ENCODE measurements at places on chromosomes 1 and 21.
A peak's percentile ranks its signal among the peaks of the same experiment; 100 is the strongest.

DNA sequence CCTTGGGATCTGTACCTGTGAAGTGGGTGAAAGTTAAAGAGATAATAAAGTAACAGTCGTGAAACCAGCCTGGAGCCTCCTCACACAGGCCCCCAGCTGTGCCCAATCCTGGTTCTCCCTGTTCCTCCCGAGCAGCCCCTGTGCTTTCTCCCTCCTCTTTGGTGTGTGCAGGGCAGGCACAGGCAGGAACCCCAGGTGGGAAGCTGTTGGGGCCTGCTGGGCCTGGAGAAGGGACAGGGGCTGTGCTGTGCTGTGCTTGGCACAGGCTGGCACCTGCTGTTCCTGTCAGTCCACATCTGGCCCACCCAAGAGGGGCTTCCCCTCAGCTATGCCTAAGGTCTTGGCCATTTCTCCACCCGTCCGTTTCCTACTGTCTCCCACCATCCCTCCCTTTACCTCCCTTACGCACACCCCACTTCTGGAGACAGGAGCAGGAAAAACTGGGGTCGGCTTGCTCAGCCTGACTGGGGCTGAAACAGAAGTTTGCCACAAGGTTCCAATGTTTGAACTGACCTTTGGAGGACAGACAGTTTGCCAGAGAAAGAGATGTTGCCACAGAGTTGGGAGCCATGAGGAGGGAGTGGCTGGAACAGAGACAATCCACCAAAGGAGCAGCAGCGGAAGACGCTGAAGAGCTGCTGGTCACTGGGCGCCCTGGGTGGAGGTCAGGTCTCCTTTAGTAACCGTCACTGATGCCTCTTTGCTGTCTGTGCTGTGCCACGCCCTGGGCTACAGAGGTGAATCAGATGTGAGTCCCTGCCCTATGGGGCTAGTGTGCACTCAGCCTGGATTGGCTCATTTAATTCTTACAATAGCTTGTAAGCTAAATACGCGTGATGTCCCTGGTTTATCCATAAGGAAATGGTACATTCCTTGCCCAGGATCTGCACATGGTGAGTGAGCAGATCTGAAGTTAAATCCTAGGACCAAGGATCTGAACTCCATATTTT lies 18.8 kb upstream of the ARTN start:
- no peak for DNase-seq

DNA sequence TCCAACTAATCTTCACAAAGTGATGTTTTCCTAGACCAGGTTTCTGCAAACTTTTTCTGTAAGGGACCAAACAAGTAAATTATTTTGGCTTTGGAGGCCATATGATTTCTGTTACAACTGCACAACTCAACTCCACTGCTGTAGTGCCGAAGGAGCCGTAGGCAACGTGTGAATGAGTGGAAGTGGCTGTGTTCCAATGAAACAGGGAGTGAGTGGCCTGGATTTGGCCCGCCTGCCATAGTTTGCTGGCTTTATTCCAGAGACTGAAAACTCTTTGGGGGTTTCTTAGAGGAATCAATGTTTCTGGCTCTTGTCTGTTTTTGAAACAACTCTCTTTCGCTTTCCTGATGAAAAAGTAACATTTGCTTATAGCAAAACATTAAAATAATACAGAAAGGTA lies 12.6 kb upstream of the ACTL8 start:
- no peak for DNase-seq

- peak; percentile 10 for DNase-seq
These were observed 8.6 kb downstream of the BEND5 start for GRCh38 chr1:48767975-48768510.

DNA sequence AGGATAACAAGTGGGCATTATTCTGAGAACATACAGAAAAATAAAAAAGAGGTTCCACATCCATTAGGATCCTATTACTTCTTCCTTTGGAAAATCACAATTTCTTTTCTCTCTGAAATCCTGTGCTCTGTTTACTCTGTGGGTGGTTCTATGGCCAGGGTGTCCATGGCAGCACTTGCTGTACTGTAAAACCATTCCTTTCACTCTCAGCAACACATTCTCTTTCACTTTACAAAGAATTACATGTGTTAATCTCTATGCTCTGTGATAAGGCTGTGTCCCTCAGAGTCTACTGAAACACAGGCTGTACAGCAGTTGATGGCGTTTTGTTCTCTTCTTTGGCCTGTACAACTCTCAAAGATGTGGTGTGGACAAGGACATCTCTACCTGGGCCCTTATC lies 524.1 kb downstream of the PTBP2 start:
- DNase-seq, result peak; percentile 6

DNA sequence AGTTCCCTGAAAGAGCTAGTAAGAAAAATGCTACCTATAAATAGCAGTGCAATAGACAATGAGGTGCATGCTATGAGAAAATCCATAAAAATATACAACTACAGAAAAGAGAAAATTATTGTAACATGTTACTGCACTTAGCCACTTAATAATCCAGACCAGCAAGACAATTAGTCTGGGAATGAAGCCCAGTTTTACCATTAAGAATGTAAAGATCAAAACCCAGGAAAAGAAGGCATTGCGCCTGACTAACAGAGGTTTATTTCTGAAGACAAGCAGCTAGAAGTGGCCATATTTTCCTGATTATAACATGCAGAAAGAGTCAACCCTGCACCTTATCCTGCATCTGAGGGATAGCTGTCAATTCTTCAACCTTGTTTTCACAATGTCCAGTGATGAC lies 276.4 kb upstream of the PRMT6 start:
- DNase-seq, result no peak

DNA sequence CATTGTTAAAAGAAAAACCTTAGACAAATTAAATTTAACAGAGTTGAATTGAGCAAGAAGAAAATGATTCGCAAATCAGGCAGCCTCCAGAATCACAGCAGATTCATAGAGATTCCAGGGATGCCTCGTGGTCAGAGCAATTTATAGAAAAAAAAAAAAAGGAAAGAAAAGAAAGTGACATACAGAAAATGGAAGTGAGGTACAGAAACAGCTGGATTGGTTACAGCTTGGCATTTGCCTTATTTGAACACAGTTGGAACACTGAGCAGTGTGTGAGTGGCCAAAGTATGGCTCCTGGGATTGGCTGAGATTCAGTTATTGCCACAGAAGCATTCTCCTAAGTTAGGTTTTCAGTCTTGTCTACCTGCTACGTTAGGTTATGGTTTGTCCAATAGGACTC lies 9.1 kb upstream of the C21orf91 start:
- peak; percentile 66 for DNase-seq

- no peak for DNase-seq
These were observed 49.9 kb downstream of the PTP4A2 start for GRCh38 chr1:31888291-31888690.

DNA sequence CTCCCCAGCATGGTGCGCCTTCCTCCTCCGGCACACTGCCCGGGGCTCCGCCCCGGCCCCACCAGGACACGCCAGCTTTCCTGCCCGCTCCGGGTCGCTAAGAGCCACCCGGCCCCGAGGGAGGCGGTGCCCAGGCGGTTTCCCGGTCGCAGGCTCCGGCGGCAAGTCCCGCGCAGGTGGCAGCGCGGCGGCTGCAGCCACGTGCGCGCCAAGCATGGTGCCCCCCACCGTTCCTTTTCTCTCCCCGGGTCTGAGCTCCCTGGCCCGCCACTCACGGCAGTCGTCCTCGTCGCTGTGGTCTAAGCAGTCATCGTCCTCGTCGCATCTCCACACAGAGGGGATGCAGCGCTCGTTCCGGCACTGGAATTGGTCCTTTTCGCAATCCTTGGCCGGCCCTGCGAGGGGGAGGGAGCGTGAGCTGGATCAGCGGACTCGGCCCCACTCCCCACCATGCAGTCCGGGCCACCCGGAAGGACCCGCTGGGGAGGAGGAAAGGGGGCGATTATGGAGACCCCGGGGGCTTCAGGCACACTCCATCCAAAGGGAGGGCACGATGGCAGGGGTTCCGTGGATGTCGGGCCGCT lies 1.2 kb downstream of the LRP8 start:
- DNase-seq, result peak; percentile 53

GRCh38 chr1:147822292-147822691 lies 61.9 kb upstream of the GJA5 start:
- no peak for DNase-seq

- peak; percentile 55 for DNase-seq
These were observed 30.5 kb downstream of the MROH7 start for GRCh38 chr1:54671985-54672608.

DNA sequence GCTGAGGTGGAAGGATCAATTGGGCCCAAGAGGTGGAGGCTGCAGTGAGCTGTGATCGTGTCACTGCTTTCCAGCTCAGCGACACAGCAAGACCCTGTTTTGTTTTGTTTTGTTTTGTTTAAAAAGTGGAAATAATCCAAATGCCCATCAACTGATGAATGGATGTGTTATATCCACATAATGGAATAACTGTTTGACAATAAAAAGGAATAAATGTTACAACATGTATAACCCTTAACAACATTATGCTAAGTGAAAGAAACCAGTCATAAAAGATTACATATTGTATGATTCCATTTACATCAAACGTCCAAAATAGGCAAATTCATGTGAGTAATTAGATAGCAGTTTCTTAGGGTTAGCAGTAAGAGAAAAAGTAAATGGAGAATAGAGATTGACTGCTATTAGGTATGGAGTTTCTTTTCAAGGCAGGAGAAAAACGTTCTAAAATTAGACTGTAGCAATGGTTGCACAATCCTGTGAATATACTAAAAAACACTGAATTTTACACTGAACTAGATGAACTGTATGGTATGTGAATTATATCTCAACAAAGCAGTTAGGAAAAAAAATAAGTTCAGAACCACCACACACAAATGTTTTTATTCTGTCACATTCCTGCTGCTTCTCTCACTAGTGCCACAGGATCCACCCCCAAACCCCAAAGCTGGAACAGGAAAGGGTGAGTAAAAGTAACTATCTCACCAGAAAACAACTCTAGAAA lies 15.7 kb downstream of the FOXJ3 start:
- DNase-seq, result peak; percentile 51
